ENCODE measurements at places on chromosomes 1 and 21.

DNA sequence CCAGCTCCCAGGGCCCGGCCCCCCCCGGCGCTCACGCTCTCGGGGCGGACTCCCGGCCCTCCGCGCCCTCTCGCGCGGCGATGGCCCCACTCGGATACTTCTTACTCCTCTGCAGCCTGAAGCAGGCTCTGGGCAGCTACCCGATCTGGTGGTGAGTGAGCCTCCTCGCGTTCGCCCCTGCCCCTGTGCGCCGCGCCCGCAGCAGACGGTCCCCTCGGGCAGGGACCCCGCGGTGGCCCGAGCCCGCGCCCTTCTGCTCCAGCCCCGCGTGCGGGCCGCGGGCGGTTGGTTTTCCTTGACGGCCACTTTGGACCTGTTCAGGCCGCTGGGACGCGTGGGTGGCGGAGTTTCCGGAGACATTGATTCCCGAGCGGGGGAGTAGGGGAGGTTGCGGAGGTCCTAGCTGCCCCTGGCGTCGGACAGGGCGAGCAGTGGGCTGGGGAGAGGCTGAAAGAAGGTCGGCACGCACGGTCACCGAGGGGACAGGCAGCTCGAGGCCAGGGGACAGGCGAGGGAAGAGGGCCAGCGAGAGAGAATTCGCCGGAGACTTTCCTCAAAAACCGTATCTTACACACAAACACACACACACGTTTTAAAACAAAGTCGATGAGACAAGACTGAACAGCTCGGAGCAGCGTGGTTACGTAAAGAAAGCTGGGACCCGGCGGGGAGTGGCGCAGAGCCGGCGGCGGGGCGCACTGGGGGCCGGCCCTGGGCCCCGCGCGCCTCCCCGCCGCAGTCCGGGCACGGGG lies 427 bp downstream of the WNT3A start:
- DNase-seq: no peak

DNA sequence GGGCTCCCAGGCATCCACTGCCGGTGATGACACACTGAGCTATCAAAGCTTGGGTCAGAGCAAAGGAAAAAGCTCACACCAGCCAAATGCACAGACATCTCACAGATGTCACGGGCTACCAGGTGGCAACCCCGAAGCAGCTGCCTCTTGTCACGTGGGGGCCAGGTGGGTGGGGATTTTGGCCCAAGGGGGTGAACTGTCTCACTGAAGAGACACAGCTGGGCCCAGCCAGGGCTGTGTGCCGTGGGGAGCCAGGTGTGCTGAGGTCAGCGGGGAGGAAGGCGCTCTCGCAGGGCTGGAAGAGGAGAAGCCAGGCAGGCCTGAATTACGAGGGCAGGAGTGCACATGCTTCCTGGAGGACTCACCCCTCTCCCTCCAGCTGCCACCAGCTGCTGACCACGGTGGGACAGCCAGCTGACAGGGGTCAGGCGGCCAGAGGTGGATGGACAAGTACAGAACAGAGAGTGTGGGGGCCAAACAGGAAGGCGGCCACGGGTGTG lies 32.4 kb downstream of the KCNN3 start:
- DNase-seq: no peak

DNA sequence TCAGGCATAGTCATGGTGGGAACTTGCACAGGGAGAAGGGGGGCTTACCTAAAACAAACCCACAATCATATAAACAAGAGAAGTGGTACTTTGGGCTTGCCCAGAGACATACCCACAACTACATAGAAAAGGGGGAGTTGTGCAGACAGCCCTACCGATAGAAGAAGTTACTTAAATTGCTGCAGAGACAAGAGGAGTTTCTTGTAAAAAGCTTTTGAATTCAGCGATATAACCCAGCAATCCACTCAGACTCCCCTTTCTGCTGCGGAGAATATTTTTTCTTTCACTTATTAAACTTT lies 164.0 kb upstream of the ETV3 start:
- no peak for DNase-seq

DNA sequence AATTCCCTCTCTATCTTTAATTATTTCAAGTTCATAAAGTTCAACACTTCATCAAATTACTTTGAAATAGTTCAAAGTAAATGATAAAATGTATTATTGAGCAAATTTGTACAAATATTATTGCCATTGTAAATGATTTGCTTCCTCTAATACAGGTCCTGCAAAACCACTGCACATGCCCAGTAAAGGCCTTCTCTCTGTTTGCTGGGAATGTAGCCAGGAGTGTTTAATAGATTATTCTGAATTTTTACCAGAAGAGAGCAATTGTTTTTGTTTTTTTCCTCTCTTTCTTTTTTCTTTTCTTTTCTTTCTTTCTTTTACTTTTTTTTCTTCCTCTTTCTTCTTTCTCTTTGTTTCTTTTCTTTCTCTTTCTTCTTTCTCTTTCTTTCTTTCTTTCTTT lies 486.3 kb downstream of the PTBP2 start:
- DNase-seq: peak; percentile 14

GRCh38 chr1:73144311-73144710 lies 862.0 kb upstream of the NEGR1 start:
- DNase-seq: no peak

DNA sequence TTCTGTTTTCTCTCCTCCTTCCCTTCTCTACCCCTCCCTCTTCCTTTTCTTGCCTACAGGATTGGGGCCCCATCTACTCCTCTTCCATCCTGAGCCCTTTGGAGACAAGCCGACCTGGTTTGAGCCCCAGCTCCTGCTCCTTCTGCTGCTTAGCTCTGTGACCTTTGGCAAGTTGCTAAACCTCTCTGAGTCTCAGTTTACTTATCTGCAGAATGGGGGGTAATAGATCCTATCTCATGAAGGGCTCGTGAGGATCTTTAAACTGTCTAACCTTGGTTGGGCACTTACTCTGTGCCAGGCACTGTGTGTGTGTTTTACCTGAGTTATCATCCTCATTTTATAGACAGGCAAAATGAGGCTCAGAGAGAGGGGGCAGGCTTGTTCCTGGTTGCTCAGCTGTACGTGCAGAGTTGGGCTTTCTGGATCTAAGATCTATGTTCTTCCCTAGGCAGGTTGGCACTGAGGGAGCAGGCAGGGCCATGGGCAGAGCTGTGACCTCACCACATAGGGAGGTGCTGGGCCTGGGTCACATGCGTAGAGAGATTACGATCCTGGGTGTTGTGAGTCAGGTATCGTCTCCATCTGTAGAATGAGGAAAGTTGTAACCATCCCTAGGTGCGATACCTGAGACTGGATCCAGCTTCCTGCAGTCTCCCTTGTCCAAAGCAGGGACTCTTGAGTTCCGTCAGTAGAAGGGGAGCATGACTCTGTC lies 58.5 kb downstream of the FOXO6 start:
- DNase-seq: no peak

- DNase-seq: no peak
Measured at GRCh38 chr1:218967836-218968235, 205.8 kb upstream of the LYPLAL1 start.

DNA sequence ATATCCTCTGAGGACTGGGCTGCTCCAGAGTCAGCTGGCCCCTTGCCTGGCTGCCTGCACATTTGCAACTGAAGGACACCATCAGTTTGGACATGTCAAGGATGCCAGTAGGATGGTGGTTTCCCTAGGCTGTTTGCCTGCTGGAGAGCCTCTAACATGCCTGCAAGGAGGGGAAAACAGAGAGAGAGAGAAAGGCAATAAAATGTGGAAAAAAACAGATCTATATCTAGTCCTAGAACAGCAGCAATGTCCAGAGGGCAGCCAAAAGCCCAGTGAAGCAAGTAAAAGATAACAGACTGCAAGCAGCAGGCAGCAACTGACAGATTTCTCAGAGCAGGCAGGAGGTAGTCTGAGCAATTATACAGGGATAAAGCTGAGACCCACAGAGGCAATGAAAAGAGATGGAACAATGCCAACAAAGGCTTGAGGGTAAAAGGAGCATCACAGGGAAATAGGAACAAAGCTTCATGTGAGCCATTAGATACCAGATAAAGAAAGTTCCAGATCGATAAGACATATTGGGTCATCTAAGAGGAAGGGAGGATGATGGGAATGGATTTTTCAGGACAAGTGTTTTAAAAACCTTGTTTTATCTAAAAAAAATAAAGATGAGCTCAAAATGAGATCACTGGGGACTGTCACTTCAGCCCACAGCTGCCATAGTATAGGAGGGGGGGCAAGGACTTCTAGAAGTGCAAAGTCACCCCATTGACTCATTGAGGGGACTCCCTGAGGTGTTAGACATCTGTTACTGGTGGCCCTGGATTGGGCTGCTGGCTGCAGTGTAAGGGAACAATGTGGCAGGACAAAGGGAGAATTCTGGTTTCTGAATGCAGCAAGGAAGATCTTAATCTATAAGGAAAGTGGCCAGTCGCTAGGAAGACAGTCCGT lies 38.6 kb upstream of the GADD45A start:
- DNase-seq: peak; percentile 15

GRCh38 chr1:208997726-208998312 lies 585.7 kb upstream of the CAMK1G start:
- no peak for DNase-seq

DNA sequence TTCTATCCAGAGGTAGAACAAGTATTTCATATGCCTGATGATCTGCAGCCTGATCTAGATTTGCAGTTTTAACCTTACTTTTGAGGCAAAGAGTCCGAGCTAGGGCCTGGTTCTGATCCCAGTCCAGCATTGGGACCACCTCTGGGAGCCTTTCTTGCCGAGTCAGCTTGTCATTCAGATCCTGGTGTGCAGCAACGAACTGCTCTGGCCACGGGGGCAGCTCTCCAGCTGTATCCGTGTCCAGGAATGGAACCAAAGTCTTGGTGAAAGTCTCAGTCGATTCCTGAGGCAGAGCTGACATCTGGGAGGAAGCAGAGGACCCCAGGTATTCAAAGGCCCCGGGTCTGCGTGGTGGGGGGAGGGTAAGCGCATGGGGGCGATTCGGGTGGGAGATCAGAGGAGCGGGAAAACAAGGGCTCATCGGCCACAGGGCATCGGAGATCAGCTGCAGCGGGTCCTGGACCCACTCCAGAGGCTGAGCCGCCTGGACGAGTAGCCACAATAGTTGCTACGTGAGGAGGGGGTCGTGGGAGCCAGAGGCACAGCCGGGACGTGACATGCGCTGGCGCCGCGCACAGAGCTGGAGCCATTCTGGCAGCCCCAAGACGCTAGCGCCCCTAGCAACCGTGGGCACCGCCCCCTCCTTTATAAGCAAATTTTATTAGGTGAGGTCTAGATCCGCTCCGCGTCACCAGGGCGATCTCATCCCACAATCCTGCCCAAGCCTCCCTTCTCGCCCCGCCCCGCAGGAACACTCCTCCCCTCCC lies 32.4 kb upstream of the BSDC1 start:
- peak; percentile 9 for DNase-seq

GRCh38 chr1:76463278-76463677 lies 388.7 kb downstream of the ST6GALNAC3 start:
- no peak for DNase-seq

GRCh38 chr1:61310057-61310456 lies 227.7 kb downstream of the NFIA start:
- DNase-seq: no peak

GRCh38 chr1:165763442-165763841 lies 5.2 kb downstream of the TMCO1 start:
- DNase-seq: no peak

- DNase-seq: no peak
Measured at GRCh38 chr1:16618719-16619118, 5.4 kb upstream of the NBPF1 start.

- peak; percentile 21 for DNase-seq
Measured at GRCh38 chr1:235843461-235843961, 23.2 kb downstream of the LYST start.

- no peak for DNase-seq
Measured at GRCh38 chr1:175319912-175320230, 127.3 kb upstream of the KIAA0040 start.

DNA sequence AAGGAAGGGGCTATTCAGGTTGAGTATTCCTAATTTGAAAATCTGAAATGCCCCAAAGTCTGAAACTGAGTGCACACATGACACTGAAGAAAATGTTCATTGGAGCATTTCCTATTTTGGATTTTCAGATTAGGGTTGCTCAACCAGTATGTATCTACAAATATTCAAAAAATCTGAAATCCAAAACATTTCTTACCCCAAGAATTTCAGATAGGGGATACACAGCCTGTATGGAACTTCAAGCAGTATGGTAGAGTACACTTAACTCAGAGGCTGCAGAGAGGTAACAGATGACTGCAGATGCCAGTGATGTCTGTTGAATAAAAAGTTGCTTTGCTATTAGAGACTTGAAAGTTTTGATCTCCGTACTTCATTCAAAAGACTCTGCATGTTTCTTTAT lies 19.0 kb downstream of the YTHDF2 start:
- no peak for DNase-seq

DNA sequence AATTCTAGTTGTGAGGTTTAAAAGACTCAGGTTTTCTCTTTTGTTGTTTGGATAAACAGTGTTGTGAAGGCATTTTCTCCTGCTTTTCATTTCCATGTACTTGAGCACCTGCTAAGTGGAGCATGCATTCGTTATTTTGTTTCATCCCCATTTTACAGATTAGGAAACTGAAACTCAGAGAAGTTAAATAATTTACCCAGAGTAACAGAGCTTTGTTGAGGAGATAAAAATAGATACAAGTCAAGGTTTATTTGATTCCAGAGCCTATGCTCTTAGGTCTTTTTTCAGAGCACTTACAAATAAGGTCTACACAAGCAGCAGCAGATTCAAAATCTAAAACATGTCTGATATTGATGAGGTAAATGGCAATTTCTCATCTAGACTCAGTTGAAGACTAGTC lies 254.7 kb upstream of the PTBP2 start:
- no peak for DNase-seq

DNA sequence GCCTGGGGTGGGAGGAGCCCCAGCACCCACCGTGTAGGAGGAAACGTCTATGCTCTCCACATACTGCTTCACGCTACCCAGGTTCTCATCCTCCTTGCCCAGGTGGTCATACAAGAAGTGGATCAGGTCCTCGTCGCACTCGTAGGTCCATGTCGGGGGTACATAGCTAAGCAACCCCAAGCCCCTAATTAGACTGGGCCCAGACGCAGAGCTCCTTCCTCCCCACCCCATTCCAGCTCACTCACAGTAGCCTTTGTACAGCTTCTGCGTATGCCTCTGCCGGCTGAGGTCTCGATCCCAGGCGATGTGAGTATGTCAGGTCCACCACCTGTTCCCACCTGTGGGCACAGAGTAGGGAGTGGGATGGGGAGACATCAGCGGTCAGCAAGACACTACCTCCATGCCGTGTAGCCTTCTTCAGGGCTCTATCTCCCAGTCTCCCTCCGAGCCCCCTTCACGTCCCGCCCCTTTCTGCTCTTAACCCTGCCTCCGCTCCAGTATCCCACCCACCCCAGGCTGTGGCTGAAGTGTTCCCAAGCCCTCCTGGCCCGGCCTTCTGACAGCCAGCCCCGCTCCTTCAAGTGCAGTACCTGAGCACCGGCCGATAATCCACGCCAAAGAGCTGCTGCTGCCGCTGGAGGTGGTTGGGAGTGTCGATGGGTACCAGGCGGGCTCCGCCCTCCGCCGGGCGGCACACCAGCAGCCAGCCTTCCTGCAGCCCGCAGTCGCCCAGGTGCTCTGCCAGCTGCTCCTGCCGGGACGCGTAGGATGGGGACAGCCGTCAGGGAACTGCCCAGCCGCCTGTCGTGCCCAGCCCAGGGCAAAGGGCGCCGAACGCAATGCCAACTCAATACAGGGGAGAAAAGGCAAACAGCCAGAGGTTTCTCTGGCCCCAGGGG lies 919 bp downstream of the HECTD3 start:
- no peak for DNase-seq

GRCh38 chr1:55120538-55120937 lies 81.2 kb downstream of the PCSK9 start:
- no peak for DNase-seq

Measured in muscle of arm (tissue), 14 donors.